Germinal center (tissue), 1 donor: ENCODE measurements at places on chromosomes 6 and 20.

- no peak for DNase-seq
Observed at GRCh38 chr20:3071610-3072529, at the start of gene OXT. Gene OXT (plus strand): TSS chr20:3071620. CDS start chr20:3071656, 36 bp downstream.

DNA sequence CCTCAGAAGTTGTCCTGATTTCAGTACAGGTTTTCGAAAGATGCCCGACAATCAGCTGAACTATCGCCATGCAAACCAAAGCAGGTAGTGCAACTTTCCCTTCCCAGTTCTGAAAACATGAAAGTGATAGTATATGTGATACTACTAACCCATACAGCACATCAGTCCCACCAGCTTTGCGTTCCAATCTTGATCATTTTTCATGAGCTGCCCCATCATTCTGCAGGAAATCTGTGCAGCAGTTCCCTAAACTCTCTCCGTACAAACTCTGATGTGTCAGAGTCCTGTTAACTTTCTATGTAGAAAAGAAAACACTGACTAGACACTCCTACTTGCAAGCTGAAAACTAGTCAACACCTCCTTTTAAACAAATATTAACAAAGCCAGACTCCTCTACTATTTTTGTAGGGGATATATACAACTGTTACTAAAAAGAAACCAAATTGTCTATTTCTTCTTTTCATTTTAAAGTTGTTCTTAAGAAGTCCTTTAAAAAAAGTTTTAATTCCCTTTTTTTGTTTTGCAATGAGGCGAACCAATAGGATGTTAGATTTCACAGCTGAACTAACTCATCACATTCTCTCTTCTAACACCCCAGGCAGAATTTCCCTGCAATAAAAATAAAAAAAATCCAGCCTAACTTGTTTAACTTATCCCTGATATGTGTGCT is 99.6 kb upstream of the DST start:
- no peak for DNase-seq

GRCh38 chr6:88922775-88923548 is 40.5 kb downstream of the RNGTT start:
- no peak for DNase-seq

DNA sequence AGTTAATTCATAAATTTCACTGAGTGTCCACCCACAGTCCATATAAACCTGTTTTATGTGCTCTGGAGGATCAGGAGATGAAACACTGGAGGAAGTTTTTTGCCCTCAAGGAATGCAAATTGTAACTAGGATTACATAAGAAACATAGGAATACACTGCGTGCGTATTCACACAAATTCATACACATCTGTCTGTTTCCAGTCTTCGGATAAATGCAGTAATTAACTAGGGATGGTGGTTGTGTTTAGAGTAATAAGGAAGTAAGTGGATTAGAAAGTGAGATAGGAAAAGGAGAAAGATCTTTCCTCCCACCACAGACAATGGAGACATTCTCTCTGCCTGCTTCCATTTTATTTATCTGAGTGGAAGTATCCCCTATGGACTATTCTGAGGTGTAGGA is 35.7 kb upstream of the POPDC3 start:
- DNase-seq: no peak

- DNase-seq: no peak
Observed at GRCh38 chr20:37907330-37907676, 4.4 kb downstream of the VSTM2L start.

DNA sequence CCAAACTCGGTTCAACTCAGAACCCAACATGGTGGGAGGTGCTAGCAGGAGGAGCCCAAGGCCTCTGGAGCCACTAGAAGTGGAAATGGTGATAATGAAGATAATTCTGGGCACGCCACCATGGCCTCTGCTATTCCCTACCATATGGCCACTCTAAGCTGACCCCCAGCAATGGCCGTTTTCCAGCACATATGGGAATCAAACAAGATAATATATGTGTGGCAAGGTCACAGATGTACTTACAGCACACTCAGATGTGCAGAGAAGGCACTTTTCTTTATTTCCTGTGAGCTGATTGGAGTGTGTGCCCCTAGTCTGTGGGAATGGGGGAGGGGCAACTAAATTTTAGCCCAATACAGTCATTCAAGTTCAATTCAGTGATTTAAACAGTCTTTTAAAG is 153.4 kb upstream of the LRFN2 start:
- DNase-seq: no peak

- DNase-seq: no peak
Observed at GRCh38 chr6:18388271-18388670, 1.1 kb downstream of the RNF144B start.

DNA sequence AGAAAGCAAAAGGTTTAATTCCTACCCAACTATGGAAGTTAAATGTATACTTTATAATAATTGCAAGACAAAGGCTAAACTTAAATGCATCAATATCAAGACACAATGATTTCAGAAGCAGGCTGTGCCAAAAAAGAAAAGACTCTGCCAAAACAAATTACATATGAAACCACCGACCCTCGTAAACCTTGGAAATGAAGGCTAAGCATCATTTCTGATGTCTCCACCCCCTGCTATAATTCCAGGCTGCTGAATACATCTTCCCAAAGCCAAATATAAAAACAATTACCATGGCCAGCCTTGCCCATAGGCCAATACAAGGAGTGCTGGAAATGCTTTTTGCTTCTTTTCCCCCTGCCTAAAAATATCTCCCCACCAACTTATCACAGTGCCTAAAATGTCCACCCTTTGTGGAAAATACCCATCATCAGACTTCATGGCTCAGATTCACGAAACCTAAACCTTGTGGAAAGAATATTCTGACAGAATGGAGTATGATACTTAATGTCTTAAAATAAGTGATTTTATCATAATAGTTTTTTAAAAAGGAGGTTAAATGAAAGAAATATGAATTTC is 37.4 kb downstream of the RCAN2 start:
- no peak for DNase-seq

DNA sequence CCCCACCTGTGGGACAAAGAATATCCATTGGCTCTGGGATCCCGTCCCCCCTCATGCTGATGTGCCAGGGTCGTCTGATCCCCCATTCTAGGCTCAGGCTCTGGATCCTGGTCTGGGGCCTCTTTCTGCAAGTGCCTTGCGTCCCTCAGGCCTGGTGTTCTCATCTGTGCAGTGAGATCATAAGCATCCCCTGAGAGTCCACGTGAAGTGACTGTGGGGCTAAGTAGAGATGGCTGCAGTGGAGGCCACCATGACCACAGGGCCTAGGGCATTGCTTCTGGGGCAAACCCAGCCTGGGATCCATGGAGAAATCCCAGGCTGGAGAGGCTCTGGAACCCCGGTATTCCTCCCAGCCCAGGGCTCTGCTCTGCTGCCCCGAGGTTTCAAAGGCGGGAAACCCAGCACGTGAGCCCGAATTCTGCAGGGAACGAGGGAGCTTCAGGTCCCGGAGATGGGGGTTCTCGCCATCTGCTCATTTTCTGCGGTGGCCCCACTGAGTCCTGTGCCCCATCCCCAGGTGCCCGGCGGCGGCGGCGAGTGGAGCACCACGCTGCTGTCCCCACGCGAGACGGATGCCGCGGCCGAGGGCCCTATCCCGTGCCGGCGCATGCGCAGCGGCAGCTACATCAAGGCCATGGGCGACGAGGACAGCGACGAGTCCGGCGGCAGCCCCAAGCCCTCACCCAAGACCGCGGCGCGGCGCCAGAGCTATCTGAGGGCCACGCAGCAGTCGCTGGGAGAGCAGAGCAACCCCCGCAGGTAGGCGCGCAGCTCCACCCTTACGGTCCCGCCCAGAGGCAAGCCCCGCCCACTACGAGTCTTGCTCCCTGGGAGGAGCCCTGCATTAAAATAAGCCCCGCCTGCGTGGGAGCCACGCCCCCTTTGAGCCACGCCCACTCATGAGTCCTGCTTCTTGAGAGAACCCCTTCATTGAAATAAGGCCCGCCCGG is 105.5 kb upstream of the MYL9 start:
- peak; percentile 82 for DNase-seq

GRCh38 chr6:16129623-16130401 is 926 bp downstream of the MYLIP start:
- no peak for DNase-seq

- DNase-seq: no peak
Observed at GRCh38 chr6:157265635-157266034, 57.7 kb downstream of the TMEM242 start.

DNA sequence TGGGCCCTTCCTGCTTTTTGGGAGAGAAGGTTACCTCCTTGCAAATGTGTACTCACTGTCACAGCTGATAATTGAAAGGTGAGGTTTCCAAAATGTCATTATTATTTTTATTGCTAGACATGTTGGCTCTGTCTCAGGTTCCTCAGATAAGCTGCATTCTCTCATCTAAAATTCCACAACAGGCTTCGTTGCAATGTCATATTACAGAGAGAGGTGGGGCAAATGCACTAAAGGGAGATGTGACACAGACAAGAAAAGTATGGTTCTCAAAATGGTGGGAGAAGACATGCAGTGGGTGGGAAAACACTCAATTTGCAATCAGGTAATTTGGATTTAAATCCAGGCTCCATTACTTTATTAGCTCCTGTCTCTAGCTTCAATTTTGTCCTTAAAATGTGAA is 256.4 kb upstream of the POU3F2 start:
- no peak for DNase-seq

GRCh38 chr6:157982563-157983405 is 1.1 kb downstream of the SYNJ2 start:
- DNase-seq: no peak

DNA sequence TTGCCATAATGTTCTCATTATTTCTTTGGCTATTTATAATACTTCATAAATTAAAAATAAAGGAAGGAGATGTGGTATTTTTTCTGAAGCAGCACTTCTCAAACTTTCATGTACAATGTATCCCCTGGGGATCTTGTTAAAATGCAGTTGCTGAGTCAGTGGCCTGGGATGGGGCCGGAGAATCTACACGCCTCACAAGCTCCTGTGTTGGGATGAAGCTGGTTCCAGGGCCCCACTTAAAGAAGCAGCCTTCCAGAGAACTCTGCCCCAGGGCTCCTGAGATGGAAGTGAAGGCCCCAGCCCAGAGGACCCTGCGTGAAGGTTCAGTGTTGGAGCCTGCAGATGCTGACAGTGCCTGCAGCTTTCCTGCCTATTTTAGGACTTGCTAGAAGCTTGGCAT is 40.1 kb upstream of the SLC23A2 start:
- no peak for DNase-seq

GRCh38 chr6:125363039-125363823 is 61.5 kb upstream of the HDDC2 start:
- no peak for DNase-seq

DNA sequence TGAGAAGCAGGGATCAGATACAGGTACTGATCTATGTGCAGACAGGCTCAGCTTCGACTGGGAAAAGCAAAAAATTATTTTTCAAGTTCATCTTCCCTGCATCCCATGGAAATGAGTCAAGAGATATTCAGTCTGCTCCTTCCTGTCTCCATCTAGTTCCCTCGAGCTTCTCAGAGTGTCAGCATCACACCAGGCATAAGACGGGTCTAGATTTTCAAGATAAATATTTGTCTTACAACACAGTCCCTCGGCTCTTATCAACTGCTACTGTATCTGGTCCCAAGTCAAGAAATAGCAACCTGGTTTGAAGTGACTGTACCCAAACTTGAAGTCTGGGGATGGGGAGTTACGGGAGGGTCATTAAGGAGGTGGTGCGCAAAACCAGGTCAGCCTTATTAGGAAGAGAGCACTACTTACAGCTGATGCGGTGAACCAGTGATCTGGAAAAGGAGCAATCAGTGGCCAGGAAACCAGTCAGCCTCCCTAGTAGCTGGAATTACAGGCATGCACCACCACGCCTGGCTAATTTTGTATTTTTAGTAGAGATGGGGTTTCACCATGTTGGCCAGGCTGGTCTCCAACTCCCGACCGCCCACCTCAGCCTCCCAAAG is 29.7 kb downstream of the ZMYND8 start:
- DNase-seq: no peak

DNA sequence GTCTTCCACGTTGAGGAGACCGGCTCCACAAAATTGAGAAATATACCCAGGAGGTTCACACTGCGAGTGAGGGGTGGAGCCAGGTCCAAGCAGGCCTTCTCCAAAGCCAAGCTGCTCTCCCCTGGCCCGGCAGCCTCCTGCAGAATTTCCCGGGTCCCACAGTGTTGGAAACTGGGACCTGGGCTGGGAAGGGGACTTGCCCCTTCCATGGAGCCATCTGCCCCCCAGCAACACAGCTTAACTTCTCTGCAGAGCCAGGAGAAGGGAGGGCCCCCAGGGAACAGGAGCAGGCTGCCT is 35.4 kb downstream of the MDFI start:
- DNase-seq: no peak

GRCh38 chr20:23074052-23074451 is 12.1 kb downstream of the CD93 start:
- DNase-seq: no peak

GRCh38 chr20:34375977-34376430 is 12.9 kb downstream of the ITCH start:
- no peak for DNase-seq

GRCh38 chr6:12334526-12335130 is 44.5 kb downstream of the EDN1 start:
- DNase-seq: no peak

DNA sequence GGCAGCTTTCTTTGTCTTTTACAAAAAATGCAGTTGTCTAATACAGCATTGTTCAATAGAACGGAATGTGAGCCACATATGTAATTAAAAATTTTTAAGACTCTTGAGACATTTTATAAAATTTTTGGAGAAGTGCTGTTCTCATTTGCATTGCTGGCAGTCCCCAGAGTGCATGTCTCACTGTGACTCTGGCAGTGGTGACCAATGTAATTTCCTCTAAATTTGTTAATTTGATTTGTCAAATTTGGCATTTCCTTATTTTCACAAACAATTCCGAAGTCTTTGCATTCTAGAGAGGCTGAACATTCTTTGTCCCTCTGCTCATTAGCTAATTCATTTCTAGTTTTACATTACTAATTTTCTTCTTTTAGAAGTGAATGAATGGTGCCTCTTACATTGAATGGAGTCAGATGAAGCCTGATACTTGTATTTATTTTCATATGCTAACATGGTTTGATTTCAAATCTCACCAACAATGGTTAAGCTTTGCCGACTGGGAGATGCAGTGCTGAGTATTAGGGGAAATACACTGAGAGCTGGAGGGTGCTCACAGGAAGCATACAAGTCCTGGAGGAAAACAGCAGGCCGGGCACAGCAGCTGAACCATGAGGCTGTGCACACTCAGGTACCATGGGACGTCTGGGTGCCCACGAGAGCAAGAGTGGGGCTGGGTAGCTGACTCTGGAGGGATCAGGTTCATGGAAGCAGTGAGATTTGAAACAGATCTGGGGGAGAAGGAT is 68.5 kb upstream of the ARMC2 start:
- peak; percentile 50 for DNase-seq

DNA sequence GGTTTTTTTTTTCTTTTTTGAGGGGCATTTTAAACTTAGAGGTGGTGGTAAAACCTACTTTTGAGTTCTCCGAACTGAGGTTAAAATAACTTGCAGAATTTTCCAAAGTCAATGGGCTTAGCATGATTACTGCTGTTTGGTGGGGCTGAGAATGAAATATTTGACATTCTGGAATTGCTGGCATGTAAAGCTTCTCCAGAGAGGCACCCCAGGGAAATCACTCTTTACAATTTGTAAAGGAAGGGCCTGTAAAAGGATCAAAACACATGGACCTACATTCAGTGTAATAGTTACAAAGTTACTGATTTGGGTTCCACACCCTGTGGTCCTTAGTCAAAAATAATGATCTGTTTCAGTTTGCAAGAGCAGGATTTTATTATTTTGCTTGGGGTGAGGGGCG is 5.5 kb downstream of the FAM217B start:
- DNase-seq: no peak
